ENCODE measurements at places on chromosomes 12 and 14.
A peak's percentile ranks its signal among the peaks of the same experiment; 100 is the strongest.

DNA sequence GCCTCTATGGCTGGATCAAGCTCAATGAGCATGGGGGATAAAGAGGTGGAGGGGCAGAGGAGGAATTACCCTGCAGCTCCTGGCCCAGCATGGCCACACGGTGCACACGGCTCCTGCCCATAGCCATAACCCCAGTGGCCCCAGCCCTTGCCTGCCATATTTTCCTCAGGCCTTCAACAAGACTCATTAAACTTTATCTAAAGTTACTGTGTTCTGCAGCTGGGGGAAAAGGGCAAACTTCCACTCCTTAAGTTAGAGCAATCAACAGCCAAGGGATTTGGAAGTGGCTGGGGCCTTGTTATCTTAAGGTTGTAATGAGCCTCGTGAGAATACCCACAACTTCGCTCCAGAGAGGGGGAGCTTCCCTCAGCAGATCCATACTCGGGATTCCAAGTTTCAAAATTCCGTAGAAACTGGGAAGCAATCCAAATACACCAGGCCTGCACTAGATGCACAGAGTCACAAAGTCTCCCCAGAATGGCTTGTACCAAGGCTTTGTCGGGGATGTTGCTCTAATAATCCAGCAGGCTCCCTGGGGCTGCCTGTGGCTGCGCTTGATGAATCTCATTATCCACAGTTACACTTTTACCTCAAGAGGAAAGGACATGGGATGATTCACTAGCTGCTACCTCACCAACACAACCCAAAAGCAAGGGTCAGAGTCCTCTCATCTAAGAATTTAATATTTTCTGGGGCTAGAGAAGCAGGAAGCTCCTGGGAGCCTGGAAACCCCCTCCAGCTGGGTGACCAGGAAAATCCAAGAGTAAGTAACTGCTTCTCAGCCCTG is 13.0 kb upstream of the OR6J1 start:
- DNase-seq: no peak

DNA sequence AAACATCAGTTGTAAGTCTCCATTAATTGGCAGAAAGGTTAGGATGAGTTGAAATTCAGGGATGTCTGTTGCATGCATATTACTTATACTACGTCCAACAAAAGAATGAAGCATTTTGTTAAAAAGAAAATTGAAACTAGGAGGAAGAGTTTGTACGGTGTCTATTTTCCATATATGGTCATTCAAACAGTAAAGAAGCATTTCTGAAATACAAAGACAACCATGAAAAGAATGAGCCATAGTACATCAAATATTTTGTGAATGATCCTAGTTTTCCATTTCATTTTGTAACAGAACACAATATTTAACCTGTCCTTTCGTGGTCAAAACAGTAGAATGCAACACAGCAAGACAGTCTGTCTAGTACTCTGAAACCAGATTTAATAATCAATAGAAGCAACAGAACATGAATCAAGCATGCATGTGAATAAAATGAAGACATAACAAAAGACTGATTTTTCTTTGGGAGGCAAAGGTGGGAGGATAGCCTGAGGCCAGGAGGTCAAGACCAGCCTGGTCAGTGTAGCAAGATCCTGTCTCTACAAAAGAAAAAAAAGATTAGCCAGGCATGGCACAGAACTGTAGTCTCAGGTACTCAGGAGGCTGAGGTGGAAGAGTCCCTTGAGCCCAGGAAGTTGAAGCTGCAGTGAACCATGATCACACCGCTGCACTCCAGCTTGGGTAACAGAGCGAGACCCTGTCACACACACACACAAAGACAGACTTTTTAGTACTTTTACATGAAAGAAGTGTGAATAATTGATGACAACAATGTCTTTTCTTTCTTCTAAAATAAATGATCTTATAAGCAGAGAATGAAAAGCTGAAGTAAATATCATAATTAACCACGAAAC is 156.0 kb downstream of the LRIG3 start:
- DNase-seq: no peak

DNA sequence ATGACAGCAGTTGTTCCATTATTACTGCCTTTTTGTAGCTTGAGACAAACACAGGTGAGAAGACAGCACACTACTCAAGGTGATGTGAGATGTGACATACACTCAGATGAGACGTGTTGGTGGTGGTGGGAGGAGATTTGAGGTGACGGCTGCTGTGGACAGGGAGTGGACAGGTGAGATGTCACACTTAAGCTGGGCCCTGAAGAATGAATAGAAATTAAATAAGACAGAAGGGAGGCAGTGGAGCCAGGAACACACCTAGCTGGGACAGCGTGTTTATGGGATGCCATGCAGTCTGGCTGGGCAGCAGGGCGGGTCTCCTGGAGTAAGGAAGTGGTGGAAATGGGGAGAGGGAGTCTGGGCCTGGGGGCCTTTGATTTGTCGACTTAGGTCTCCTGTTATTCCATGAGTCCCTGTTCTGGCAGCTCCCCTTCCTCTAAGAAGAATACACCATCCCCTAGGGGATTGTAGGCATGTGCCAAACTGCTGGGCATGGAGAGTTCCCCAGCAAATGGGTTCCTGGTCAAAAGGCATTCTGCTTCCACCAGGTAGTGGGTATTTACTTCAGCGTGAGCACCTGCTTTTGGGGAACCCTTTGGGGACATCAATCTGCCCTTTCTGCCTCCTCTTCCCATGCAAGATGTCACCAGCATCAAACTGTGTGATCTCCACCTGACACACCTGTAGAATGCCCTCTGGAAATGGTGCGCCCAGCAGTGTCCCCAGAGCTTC is 71.2 kb upstream of the ESRRB start:
- DNase-seq: no peak

DNA sequence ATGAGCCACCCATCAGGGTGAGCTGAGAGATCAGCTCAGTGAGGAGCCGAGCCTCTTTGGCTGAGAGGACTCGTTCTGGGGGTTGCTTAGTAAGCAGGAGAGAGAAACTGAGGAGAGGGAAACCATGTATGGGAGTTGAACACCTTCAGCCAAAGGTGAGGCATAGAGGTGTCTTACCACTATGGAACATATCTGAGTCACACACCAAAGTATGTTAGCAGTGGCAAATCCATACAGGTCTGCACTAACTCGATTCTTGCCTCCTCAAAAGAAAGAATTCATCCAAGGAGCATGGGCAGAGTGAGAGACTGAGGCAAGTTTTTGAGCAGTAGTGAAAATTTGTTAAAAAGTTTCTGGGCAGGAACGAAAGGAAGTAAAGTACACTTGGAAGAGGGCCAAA is 46.7 kb upstream of the RNU6-8 start:
- no peak for DNase-seq

- DNase-seq: no peak
Observed at GRCh38 chr12:26661399-26661798, 171.6 kb downstream of the ITPR2 start.

DNA sequence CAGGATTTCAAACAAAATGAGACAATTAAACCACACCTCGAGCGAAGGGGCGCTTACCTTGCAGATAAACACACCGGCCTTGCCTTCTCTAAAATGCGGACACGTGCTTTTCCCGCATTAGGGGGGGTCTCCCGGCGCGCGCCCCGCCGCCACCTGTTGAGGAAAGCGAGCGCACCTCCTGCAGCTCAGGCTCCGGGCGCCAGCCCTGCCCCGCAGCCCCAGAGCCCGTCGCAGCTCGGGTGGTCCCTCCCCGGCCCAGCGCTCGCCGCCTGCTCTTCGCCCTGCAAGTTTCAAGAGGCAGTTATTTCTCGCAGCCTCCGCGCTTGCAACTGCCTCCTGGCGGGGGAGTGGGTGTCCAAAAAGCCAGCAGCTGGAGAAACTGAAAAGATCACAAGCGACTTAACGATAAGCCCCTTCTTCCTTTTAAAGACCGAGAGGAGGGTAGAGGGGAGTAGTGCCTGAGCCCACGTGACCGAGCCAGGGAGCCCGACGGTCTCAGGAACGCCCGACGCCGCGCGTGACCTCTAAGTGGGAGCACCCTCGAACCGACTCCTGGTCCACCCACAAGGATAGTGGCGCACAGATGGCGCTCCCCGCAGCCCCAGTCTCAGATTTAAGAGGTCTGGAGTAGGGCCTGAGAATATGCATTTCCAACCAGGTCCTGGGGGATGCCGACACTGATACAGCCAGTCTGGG is at the start of gene ESR2:
TSS of gene ESR2 (minus strand) at position 396 of the 696 bp plus-strand sequence. CDS start 11,386 bp downstream, outside the sequence.
- peak; percentile 42 for DNase-seq

DNA sequence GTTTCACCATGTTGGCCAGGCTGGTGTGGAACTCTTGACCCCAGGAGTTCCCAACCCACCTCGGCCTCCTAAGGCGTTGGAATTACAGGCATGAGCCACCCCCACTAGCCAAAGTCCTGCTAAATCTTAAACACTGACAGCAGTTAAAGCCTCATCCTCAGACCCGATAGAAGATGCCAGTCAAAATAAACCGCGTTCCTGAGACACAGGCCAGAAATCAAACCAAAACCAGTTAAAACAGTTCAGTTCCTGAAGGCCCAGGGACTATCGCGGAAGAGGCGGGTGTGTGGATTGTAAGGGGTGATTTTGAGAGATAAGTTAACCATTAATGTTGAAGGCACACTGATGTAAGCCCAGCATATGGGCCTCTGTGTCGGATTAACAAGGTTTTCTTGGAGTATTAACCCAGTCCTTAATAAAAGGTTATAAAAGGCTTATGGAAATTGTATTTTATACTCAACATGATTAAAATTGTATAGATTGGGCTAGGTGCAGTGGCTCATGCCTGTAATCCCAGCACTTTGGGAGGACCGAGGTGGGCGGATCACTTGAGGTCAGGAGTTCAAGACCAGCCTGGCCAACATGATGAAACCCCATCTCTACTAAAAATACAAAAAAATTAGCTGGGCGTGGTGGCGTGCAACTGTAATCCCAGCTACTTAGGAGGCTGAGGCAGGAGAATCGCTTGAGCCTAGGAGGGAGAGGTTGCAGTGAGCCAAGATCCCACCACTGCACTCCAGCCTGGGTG is 18.7 kb upstream of the CDCA4 start:
- DNase-seq: no peak

- DNase-seq: no peak
Observed at GRCh38 chr12:3683670-3684069, 69.2 kb downstream of the CRACR2A start.

DNA sequence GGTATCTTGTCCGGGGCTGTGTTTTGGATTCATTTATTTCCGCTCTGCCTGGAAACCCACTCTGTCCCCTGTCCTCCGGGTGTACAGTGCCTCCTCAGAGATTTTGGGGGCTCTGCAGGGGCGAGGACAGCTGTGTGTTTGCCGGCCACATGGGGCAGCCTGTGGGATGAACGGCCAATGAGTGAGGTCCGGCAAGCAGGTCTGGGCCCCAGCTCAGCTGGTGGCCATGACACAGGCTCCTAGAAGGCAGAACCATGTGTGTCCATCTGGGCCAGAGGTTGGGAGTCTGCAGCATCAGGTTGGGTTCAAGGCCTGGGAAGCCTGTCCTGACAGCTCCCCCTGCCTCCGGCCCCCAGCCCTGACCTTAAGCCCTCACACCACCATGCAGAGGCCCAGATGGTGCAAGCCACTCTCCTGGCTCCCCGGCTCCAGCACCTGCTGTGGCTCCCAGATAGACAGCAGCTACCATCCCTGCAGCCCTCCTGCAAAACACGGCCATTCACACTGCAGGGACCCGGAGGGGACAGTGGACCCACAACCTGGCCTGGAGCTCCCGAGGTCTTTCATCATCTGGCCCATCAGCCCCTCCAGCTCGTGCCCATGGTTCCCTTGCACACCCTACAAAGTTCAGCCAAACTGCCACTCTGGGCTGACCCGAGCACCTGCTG is 220.1 kb upstream of the C14orf180 start:
- DNase-seq: no peak

- DNase-seq: no peak
Observed at GRCh38 chr12:62670986-62671720, 204.5 kb downstream of the MON2 start.

- DNase-seq: no peak
Observed at GRCh38 chr12:13178568-13179210, 17.8 kb upstream of the EMP1 start.

GRCh38 chr12:111441107-111441928 is 35.6 kb downstream of the SH2B3 start:
- no peak for DNase-seq

DNA sequence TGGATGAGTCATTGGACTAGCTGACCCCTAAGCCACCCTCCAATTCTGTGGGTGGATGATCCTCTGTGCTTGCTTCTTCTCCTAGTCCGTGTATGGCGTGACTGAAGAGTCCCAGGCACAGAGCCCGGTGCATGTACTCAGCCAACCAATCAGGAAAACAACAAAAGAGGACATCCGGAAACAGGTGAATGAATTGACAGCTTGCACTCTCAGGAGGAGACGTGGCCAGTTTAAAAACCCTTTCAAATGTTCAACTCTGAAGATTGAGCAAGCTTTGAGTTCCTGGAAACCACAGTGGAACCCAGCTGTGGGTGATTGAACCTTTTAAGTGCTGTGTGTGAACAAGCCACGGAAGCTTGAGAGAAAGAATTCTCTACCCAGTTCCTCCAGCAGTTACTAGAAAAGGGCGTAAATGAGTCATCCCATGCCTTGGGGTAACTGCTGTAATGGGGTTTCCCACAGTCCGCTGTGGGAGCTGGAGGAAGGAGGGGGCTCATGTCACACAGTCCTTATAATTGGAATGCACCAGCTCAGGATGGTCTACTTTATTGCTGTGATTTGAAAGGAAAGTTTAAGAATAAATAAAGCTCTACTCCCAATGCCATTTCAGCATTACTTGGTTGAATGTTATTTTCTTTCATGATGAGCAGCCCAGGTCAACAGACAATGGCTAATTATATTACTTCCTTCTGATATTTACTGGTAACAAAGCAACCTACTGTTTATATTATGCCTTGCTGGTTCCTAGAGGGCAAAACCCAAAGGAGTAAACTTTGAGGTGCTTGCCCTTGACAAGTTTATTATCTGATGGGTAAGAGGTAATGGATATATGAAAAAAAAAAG is 417.0 kb downstream of the DPF3 start:
- peak; percentile 93 for DNase-seq

GRCh38 chr12:52390739-52391617 is 5.5 kb upstream of the KRT84 start:
- DNase-seq: peak; percentile 23

GRCh38 chr12:108424026-108424425 is 84.9 kb upstream of the CMKLR1 start:
- DNase-seq: no peak

DNA sequence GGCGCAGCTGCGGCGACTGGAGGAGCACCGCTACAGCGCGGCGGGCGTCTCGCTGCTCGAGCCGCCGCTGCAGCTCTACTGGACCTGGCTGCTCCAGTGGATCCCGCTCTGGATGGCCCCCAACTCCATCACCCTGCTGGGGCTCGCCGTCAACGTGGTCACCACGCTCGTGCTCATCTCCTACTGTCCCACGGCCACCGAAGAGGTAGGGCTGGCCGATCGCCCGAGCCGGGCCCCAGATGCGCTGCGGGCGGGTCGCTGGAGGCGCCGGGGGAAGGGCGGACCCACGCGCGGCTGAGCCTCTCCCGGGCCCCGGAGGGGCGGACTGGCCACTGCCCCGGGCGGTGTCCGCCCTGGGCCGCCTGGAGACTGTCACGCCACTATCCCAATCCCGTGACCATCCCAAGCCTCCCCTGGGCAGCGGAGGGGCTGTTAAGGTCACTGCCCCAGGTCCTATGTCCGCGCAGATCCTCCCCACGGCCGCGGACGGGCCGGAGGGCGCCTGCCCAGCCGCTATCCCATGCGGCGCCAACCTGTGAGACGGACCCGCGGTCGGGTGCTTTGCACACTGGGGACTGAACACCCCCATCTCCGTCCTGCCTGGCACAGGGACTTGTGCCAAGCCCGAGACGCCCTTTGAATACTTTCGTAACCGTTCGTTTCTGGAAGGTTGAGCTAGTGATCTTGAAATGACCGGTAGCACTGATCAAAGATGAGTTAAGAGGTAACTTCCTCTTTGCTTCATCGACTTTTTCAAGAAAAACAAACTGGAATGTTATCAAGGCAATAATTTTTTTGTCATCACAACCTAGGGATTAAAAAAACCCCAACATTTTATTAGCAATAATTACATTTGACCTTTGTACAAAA is 725 bp downstream of the CHPT1 start:
- peak; percentile 13 for DNase-seq

GRCh38 chr14:29925101-29925722 is 2.4 kb downstream of the PRKD1 start:
- DNase-seq: no peak

All from activated CD8-positive, alpha-beta T cell treated with anti-CD3 and anti-CD28 coated beads for 36 hours (primary cell).